ENCODE measurements at places on chromosomes 6 and 20.

GRCh38 chr6:119137194-119138072 lies 59.0 kb upstream of the FAM184A start:
- DNase-seq = no peak

DNA sequence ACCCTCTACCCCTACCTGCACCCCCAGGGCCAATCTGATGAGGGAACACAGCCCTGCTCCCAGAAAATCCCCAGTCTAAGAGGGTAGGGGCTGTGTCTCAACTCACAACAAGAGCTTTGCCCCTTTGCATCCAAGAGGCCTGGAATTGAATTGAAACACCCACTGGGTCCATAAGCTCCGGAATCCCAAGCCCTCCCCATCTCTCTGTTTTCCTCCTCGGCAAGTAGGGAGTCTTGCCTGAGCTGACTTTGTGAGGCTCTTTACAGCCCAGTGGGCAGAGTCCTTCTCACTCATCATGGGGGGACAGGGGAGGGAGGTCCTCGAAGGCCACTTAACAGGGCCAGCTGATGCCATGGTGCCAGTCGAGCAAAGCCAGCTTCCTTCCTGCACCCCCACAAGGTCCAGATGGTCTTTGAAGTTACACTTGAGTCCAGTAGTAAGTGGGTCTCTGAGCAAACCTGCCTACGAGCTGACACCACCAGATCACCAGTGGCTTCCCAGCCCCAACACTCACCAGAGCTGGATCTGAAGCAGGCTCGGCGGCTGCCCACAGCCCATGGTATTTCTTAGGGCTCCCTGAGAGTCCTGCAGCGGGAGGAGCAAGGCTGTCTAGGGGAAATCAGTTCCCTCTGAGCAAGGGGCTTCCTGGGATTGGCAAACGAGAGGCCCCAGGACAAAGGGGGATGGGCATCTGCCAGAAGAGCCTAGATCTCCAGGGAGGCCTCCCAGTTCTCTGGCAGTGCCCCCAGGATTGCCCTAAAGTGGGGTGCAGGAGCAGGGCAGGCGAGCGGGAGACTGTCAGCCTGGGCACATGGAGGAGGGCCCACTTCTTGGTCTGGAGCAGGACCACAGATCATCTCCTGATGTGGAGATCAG lies 144.5 kb downstream of the VEGFA start:
- no peak for DNase-seq

GRCh38 chr6:143578054-143578453 lies 66.5 kb upstream of the FUCA2 start:
- no peak for DNase-seq

DNA sequence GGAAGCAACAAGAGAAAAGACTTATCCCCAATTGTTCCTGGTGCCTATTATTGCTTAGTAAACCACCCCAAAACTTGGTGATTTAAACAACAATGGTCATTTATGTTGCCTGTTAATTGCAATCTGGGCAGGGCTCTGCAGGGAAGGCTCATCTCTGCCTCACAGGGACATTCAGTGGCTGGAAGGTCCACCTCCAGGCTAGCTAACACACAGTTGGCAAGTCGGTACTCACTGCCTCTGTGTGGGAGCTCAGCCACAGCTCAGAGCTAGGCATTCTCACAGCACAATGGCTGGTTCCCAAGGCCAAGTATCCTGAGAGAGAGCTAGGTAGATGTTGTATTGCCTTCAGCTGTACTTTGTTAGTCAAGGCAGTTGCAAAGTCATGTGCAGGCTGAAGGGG lies 18.5 kb upstream of the GMDS start:
- no peak for DNase-seq

DNA sequence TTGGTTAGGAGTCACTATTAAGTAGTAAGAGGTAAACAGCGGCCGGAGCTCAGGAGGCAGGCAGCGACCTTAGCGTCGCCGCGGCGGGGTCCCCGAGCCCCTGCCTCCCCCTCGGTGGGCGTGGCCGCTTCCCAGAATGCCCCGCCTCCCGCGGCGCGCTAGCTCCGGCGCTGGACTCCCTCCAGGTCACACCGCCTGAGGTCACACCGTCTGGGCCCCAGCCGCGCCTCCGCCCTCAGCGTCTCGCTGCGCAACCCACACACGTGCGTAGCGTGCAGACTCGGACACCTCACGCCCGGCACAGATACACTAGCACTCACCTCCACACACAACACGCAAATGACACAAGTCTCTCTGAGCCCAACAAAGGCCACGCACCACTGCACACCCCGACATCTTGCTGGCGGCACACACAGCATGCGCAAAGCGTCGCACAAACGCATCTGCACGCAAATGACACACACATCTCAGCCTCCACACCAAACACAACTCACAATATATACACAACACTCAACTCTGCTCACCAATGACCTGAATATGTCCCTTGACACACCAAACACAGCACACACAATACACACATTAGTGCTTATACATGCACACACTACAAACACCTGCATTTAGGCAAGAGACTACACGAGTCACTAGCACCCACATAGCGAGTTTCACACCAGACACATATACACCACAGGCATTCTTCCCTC lies 17.6 kb upstream of the CDKN1A start:
- no peak for DNase-seq

DNA sequence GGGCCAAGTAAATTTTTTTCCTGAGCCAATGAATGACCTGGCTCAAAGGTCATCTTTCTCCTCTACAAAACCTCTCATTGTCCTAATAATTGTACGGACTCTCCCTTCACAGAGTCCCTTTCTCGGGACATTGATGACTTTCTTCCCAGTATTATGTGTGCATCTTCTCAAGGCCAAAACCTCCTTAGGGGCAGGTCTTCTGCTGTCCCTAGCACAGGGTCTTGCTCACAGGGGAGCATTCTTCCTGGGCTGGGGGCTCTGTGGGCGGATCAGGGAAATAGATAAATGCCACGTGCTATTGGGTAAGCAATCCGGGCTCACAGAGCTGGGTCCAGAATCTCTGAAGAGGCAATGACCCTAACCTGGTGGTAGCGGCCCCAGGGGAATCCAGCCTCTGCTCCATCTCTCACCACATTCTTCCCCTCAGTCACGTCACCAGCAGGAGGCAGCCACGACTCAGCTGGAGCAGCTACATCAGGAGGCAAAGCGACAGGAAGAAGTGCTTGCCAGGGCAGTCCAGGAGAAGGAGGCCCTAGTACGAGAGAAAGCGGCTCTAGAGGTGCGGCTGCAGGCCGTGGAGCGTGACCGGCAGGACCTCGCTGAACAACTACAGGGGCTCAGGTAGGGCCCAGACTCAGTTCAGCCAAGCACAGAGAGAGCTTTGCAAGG lies 23.5 kb downstream of the CEP250 start:
- DNase-seq = no peak

DNA sequence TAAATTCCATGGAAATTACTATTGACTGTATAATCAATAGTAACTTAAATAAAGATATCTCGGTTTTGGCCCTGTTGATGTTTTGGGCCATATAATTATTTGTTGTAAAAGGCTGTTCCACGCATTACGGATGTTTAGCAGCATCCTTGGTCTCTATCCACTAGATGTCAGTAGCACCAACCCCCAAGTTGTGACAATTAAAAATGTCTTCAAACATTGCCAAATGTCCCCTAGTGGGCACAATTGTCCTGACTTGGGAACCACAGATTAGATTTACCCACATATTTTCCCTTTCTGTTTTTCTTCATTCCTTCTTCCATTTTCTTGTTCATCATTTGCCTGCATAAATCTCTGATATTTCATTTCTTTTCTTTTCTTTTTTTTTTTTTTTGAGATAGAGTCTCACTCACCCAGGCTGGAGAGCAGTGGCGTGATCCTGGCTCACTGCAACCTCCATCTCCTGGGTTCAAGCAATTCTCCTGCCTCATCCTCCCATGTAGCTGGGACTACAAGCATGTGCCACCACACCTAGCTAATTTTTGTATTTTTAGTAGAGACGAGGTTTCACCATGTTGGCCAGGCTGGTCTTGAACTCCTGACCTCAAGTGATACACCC lies 13.6 kb upstream of the WFDC8 start:
- no peak for DNase-seq

GRCh38 chr6:76587271-76587670 lies 514.8 kb upstream of the IMPG1 start:
- no peak for DNase-seq

DNA sequence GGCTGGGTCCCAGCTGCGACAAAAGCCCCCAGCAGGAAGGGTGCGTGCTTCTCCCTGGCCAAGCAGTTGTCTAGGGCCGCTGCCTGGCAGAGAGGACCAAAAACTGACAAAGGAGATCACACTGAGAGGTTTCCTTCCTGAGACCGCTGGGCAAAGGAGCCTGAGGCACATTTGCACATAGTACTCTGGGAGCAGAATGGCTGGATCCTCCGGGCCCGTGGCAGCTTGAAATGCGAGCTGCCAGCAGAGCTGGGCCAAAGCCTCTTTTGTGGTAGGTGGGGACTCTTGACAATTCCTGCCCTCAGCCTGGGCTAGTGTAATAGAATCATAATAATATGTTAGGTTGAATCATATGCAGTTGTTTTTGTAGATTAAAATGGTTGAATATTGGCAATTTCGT lies 33.1 kb upstream of the RNF8 start:
- no peak for DNase-seq

GRCh38 chr20:5080384-5080877 lies 39.3 kb downstream of the PCNA start:
- no peak for DNase-seq

DNA sequence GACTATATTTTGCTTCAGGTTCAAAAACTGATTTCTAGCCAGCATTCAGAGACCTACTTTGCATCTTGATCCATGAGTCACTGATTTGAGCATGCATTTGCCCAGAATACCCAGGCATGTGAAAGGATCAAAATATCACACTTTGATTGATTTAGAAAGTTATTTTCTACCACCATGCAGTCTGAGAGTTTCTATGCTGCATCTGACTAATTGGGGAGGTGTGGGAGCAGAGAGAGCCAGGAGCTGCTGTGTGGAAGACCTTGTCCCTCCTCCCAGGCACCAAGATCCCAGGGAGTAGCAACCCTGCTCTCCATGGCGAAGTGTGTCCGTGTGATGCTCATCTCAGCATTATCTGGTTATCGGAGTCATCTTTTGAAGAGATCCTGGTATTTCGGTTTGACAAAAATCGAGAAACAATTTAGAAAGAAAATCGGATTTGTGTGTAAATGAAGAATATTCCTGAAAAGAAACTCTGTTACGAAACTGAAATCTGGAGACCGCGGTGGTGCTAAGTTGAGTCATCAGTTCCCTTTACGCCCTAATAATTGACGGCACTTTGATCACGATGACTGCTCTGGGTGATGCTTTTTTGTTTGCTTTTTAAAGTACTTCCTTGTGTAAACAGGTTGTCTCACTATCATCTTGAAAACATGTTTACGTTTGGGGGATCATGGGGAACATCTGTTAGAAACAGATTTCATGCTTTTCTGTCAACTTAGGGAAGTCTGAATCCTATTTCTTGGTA lies 193.4 kb downstream of the BACH2 start:
- no peak for DNase-seq

All from uterus (tissue), 4 donors.